ENCODE measurements at places on chromosomes 5 and 9.

DNA sequence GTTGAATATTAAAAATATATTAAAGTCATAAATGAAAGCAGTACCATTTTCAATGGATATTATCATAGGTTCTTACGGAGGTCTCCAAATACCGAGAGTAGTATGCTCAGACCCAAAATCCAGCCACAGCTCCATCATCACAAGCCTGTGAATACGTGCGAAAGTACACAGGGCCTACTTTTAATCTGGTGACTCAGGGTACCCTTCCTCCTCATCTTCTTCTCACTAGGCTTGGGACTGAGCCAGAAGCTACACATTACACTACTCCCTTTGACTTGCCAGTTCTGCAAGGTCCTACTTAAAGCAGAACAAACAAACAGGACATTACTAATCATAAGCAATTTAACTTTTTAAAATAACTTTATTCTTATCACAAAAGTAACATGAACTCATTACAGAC lies 7.6 kb upstream of the RIC1 start:
- DNase-seq = no peak

DNA sequence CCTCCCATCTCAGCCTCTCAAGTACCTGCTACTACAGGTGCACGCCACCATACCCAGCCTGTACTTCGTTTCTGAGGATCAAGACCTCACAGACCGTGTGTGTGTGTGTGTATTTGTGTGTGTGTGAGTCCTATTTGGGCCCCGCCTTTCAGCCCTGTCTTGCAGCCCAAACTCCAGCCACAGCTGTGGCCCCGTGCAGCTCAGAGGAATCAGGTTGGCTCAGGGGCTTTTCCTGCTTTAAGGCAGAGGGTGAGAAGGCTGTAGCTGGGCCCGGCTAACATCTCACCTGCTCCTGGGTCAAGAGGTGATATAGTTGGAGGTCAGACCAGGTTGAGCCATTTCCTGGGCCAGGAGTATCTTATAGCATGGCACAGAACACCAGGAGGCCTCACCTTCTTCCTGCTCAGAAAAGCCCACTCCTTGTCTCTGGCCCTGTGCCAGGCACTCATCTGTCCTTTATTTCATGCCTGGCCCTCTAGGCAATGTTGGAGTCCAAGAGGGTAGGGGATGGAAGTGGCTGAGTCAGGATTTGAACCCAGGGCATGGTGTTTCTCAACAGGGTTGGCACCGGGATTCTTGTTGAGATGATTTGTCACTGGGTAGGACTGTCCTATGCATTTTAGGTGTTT lies 1.6 kb upstream of the PHYKPL start:
- no peak for DNase-seq

GRCh38 chr5:19927919-19928318 lies 60.1 kb downstream of the CDH18 start:
- no peak for DNase-seq

DNA sequence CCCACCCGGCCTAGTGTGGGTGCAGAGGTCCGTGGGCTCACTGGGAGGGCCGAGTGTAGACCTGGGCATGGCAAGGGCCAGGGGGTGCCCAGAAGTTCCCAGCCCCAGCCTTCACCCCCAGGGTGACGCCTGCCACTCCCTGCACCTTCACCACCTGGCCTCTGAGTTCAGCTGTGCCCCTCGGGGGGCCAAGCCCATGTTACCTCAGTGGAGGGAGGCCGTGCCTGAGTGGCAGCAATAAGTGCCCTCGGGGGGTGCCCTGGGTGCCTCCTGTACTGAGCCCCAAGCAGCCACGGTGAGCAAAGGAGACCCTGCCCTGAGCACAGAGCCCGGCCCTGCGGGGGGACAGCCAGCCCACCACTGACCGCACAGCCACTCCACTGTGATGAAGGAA lies 10.3 kb upstream of the FCN2 start:
- DNase-seq = no peak

- no peak for DNase-seq
These were observed 651.3 kb upstream of the MEF2C start for GRCh38 chr5:89534331-89534730.

DNA sequence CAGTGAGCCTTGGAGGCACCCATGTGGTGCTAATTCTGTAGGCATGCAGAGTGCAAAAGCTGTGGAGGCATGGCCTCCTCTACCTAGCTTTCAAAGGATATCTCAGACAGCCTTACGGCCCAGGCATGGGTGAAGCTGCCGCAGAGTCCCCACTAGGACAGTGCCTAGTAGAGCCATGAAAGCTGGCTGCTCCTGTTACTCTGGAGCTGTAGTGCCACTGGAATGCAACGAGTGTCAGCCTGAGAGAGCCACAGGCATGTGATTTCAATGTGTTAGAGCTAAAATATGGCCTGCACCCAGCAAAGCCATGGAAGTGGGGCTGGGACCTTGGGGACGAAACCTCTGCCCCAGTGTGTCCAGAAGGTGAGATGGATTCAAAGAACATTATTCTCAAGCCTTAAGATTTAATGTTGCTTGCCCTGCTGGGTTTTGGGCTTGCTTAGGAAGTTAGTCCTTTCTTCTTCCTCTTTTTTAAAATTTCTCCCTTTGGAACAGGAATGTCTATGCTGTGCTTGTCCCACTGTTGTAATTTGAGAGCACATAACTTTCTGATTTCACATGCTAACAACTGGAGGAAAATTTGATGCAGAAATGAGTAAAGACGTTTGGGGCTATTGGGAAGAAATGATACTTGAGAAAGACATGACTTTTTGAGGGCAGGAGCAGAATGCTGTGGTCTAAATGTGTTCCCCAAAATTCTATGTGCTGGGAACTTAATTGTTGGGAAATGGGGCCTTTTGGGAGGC lies 298.4 kb downstream of the PSAT1 start:
- no peak for DNase-seq

DNA sequence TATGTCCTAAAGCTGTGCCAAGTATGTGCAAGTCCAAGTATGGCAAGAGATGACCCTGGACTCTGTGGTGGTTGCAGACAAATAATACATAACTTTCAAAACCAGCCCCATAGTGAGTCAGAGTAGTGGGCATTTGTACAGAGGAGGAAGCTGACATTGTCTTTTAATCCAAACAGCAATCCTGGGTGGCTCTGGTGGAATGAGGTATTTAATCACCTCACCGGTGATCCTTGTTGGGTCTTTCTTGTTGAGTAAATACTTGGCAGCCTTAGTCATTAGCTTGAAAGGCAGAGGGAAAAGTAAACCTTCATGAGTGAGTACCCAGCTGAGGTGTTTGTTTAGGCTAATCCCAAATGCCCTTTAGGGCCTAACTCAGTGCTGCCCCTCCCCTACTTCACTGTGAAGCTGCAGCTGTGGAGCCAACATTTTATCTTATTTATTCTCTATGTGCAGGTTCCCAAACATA lies 148.7 kb upstream of the SLC12A2 start:
- no peak for DNase-seq

GRCh38 chr5:156361436-156362109 lies 34.6 kb downstream of the SGCD start:
- DNase-seq = no peak

DNA sequence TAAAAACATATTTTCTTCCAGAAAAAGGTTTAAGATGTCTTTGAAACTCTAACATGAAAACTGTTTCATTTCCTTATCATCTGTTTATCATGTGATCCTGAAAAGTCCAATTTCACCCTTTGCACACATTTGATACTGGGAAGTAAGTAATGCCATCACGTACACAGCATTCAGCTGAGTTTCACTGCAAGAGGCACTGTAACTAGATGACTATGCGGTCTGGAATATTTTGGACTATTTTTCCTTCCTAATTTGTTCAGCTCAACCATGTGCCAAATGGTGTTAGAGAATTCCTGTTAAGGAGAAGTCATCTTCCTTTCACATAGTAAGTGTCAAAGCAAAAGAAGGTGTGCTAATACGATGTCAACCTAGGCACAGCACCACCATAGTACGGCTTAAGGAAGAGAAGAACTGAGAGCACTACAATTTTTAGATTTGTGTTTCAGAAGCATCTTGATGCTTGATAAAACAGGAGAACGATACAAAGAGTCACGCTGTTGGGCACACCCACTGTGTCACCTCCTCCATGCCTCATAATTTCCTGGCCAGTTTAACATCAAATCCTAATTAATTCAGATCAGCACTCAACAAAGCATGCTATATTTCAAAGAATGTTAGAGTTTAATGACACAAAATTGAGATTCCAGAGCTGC lies 77.5 kb downstream of the GNAQ start:
- no peak for DNase-seq

- DNase-seq = no peak
These were observed 128.7 kb downstream of the NIPBL start for GRCh38 chr5:37005252-37005651.

- DNase-seq = no peak
These were observed 978 bp downstream of the CFAP157 start for GRCh38 chr9:127707766-127708165.

DNA sequence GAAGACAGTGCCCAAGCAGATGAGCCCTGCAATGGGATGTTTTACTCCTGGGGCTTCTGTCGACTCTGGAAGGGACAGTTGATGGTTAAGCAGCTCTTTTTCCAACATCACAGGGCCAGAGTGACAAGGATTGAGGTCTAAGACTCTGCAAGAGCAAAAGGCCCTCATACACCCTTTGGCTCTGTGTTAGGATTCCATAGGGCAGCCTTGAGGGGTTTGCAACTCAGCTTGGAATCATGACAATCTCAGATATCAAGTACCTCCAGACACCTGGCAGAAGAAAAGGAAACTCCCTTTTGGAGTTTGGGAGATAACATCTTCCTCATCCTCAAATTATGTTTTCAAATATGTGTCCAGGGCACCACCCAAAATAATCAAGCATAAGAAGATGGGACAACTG lies 205.7 kb downstream of the GNA14 start:
- no peak for DNase-seq

GRCh38 chr5:98397081-98397480 lies 376.4 kb upstream of the RGMB start:
- DNase-seq = no peak

- DNase-seq = no peak
These were observed 75.5 kb upstream of the PRRC1 start for GRCh38 chr5:127441799-127442484.

GRCh38 chr5:111238431-111239225 lies 14.4 kb downstream of the CAMK4 start:
- no peak for DNase-seq
